M059J (cell line): ENCODE measurements at places on chromosomes 5 and 9.

DNA sequence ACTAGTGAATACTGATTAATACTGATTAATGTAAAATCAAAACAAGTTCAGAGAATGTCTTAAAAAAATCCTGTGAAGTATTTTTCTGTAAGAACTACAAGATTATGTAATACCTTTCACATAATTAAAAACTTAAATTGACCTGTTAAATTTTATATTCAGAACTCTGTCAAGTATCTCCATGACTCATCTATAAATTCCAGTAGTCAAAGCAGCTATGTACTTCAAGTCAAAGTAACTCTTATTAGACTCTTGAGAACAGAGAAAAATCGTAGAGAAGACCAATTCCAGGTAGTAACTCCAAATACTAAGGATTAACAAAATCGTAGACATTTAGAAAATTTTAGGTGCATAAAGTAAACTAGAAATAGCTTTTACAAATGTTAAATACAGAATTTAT is 77.1 kb downstream of the HOMER1 start:
- no peak for DNase-seq

- no peak for DNase-seq
Measured at GRCh38 chr9:27523141-27523540, 949 bp upstream of the IFNK start.

DNA sequence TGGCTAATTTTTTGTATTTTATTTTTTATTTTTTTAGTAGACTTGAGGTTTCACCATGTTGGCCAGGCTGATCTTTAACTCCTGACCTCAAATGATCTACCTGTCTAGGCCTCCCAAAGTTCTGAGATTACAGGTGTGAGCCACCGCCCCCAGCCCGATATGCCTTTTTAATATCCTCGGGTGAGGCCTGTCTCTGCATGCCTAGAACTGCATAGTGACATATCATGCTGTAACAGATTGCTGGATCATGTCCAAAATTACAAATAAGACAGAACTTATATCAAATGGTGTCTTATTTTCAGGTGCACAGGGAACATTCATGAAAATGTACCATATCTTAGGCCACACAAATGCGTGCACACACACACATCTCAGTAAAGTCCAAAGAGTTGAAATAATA is 39.1 kb upstream of the PJA2 start:
- DNase-seq: no peak

DNA sequence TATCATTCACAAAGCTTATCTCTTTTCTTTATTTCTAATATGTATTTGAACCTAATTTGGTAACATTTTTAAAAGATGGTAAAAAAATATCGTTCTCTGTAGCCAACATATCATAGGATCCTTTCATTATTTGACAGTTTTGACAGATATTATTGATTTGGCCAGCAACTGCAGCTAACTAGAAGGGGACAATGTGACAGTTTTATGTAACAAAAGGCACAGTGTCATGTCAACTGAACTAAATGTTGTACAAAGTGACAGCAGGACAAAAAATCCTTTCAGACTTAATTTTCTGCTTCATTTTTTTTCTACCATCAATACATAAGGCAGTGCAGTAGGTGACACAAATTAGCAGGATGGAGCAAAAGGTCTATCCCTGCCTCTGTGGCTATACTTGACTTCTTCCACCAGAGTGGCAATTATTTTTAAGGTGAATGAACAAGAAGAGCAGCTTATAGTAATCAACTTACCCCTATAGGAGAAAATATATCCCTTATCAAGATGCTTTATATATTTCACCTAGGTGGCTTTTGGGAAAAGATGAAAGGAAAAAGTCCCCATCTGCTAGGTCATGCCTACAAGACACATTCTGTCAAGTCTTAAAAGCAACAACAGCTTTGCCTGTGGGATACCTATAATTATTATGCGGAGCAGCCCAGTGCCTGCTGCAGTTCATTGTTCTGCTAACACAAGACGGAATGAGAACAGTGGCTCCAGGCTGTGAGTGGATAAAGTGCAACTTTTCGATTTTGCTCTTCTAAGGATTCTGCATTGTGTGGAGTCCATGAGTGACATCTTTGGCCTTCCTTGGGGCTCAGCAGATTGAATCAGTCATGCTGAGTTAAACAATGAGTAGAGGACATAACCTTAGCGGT is 694.9 kb downstream of the ISL1 start:
- no peak for DNase-seq

- no peak for DNase-seq
Measured at GRCh38 chr5:61731946-61732314, 399.9 kb downstream of the ZSWIM6 start.

DNA sequence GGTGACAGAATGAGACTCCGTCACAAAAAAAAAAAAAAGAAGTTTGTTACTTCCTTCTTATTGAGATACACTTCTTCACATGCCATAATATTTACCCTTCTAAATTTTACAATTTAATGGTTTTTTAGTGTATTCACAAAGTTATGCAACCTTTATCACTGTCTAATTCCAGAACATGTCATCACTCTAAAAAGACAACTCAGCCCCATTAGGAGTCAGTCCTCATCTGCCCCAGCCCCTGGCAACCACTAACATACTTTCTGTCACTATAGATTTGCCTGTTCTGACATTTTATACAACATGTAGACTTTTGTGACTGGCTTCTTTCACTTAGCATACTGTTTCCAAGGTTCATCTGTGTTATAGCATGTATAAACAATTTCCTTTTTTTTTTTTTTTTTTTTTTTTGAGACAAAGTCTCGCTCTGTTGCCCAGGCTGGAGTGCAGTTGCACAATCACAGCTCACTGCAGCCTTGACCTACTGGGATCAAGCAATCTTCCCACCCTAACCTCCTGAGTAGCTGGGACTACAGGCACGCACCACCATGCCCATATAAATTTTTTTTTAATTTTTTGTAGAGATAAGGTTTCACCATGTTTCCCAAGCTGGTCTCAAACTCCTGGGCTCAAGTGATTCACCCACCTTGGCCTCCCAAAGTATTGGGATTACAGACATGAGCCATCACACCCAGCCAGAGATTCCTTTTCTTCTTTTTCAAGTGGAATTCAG is 18.0 kb downstream of the AQP3 start:
- DNase-seq: no peak

DNA sequence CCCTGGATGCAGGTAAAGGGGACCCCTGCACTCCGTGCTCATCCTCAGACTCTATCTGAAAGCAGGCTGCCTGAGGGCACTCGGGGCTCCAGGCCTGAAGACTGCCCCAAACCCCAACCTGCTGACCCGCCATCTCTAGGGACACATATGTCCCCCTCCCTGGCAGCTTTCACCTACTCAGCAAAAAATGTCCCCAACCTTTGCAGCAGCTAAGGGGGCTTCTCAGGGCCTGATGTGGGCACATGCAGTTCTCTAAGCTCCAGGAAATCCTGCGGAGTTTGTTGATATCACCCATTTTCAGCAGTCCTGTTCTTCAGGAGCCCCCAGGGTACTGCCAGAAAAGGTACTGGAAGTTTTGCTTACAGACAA is 2.2 kb upstream of the DPH7 start:
- DNase-seq: no peak
